ENCODE measurements at places on chromosomes 1 and 21.
A peak's percentile ranks its signal among the peaks of the same experiment; 100 is the strongest.

DNA sequence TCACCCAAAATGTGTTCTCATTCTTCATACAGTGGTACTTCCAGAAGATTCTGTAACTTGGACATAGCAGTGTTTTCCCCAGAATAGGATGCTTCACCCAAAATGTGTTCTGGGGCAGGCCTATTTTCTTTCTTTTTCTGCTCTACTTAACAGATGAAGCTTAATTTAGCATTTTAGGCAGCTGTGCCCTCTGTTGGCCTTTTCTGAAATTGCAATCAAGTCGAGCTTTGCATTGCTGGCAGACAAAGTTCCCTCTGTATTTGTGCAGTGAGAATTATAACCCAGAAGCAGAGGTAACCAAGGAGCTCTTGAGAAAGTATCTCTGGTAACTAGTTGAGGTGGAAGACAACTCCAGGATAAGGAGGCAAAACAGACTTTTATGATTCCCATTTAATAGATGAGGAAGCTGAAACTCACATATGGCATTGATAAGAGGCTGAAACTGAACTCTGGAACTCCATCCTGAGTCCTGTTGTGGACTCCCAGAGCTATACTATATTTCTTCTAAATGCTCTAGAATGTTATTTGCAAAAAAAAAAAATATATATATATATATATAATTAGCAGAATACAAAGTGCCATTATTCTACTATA lies 50.3 kb upstream of the L1TD1 start:
- peak; percentile 25 for DNase-seq

GRCh38 chr1:21861602-21862429 lies 49.8 kb downstream of the LDLRAD2 start:
- DNase-seq = no peak

- no peak for DNase-seq
Observed at GRCh38 chr1:165907256-165907857, 79.9 kb downstream of the UCK2 start.

DNA sequence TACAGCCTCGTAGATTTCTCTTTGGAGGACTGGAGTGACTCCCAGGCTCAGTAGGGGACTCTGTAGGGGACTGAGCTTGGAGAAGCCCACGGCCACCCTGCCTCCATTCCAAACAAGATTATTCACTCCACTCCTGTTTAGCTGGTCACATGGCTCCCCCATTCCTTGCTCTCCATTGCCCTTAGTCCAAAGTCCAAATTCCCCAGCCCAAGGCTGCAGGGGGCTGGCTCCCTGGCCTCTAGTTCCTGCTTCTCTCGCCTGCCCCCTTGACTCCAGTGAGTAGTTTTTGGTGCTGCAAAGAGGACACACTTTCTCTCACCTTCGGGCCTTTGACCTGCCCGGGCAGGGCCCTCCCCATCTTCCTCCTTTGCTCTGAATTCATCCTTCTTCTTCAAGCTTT lies 403.3 kb downstream of the KIF26B start:
- no peak for DNase-seq

- peak; percentile 40 for DNase-seq
Observed at GRCh38 chr1:32500387-32501209, 35.7 kb downstream of the ZBTB8B start.

- no peak for DNase-seq
Observed at GRCh38 chr21:32702702-32703101, 25.1 kb downstream of the SYNJ1 start.

All from KG1 (cell line).